ENCODE measurements at places on chromosomes 13 and 19.

GRCh38 chr19:36819130-36819630 is 19.0 kb downstream of the ZNF790 start:
- DNase-seq = no peak

- no peak for DNase-seq
These were observed 25.0 kb downstream of the CEBPG start for GRCh38 chr19:33398361-33399060.

- no peak for DNase-seq
These were observed 9.4 kb upstream of the PAN3 start for GRCh38 chr13:28128926-28129325.

GRCh38 chr13:76812206-76812897 is 73.9 kb downstream of the KCTD12 start:
- DNase-seq = no peak

DNA sequence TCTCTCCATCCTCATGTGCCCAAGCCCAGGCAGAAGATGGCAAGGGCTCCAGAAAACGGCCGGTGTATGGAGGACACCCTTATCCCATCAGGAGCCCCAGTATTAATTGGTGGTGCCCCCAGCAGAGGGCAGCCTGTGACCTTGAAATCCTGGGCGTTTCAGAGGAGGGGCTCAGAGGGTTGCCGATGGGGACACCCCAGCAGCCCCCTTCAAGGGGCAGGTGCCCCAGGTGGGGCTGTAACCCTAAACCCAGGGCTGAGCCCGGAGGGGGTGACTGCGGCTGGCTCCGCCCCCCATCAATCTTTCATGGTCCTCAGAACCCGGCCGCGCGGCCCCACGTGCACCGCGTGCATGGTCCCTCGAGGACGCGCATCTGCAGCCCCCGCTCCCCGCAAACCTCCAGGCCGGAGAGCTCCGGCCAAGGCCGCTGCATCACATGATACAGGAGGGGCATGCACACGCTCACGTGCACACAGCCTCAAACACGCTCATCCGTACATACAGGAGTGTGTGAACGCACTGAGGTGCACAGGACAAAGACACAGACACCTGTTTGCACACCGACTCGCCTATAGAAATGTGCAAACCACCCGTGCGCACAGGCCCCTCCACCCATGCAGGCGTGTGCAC is 949 bp downstream of the RAB3A start:
- no peak for DNase-seq

DNA sequence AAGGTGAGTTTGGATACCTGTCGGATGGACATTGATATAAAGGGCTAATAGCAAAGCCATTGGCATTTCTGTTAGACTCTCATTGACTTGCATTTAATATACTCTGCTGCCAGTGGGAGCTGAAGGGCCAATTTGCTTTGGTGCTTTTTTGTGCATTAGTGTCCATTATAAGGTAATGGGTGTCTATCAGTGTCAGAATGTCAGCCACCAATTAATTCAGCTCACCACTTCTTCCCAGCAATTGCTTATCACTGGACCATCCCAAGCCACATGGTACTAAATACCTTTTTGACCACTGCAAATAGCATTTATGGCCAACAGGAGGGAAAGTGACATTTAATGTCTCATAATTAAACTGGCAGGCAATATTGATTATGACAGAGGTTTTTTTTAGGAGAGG is 317.8 kb downstream of the TEX29 start:
- no peak for DNase-seq

DNA sequence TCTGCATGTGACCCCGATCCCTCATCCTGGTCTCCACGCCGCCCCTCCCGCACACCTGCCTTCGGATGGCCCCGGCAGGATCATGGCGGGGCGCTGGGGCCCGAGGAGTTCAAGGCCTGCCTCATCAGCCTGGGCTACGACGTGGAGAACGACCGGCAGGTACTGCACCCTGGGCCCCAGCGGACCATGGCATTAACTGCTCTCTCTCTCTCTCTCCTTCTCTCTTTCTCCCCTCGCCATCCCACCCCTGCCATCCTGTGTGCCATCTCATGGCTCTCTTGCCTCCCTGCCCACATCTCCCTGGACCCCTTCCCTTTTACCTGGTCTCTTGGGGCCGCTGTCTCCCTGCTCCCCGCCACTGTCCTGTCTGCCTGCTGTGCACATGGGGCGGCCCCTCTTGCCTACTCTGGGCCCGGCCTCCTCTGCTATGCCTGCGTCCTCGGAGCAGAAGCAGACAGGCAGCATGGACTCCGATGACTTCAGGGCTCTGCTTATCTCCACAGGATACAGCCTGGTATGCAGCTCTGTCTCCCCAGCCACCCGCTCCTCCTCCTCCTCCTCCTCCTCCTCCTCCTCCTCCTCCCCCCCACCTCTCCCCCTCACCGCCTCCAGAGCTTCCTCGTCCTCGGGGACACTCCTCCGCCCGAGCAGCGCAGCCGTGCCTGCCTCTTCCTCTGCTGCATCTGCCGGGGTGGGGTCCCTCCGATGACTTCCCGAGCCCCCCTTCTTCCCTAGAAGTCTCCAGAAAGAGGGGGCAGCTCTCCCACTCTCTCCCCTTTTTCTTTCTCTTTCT is 16.2 kb downstream of the CAPN12 start:
- DNase-seq = no peak

GRCh38 chr19:28898249-28898648 is 314.7 kb downstream of the UQCRFS1 start:
- no peak for DNase-seq

DNA sequence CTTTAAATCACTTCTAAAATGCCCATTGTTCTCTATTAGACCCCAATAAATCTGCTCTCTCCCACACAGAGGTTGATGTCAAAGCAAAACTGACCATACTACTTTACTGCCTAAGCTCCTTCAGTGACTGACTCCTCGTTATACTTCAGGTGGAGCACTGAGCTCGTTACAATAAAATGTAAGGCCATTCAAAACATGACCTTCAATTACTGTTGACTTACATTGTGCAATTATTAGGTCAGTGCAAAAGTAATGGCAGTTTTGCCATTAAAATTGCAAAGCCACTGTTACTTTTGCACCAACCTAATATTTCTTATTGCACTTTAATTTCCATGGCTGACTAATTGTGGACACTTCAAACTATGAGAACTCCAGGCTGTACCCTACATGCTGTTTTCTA is 314.9 kb downstream of the MZT1 start:
- DNase-seq = no peak

GRCh38 chr13:41588899-41589298 is 131.5 kb downstream of the RGCC start:
- no peak for DNase-seq

GRCh38 chr19:40754611-40755247 is 3.7 kb downstream of the SNRPA start:
- DNase-seq = no peak

- DNase-seq = no peak
These were observed 64.3 kb downstream of the TM9SF2 start for GRCh38 chr13:99565478-99566124.

GRCh38 chr13:47859165-47859564 is 141.9 kb downstream of the SUCLA2 start:
- no peak for DNase-seq
